ENCODE measurements at places on chromosomes 4 and X. TPM values are rescaled to one million over a fixed set of nuclear protein-coding genes. Genes with fewer than 3 reads are reported as not detected.

Gene ZXDB
- 19.9 TPM for total RNA-seq

Gene SAT1
- total RNA-seq = 368 TPM

Gene USP51
- 1.8 TPM for total RNA-seq

DNA sequence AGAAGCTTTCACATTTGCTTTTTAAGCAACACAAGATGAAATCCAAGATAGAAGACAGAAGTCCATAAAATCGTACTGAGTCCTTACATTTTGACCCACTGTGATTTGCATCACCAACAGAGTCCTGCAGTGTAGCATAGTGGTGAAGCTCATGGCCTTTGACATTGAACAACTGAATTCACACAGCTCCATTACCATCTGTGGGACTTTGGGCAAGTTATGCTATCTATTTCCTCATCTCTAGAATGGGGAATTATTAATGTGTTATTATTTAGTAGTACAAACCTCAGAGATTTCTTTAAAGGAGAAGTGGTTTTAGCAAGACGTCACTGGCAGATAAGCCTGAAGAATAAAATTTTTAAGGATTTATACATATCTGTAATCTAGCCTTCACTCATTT lies 10.7 kb downstream of the GPRIN3 start:
- DNase-seq = no peak
- no peaks in the 10 kb centered on the region for H3K27me3 ChIP-seq
- peaks cover 7% of the 10 kb centered on the region for H3K36me3 ChIP-seq
- H3K4me1 ChIP-seq = peaks cover 62% of the 10 kb centered on the region
- H3K4me3 ChIP-seq = peak overlapping the region; percentile 98

DNA sequence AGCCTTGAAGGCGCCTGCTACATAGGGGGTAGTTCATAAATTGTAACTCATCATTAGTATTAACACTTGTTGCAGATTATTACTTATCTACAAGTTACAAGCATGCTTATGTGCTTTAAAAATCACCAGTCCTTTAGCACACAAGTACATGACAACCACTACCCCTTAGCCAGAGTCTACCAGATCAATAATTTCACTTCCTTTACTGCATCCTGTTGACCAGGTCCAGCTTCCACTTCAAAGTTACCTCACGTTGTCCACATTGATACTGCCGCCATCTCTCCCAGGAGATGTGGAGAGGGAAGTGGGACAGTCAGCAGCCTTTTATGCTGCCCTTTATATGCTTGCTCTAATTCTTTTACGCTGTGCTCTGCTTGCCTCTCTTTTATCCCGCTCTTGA lies 231.3 kb upstream of the CXXC4 start:
- H3K4me1 ChIP-seq = no peaks in the 10 kb centered on the region
- H3K36me3 ChIP-seq = no peaks in the 10 kb centered on the region
- no peak for DNase-seq
- H3K27me3 ChIP-seq = peaks cover 6% of the 10 kb centered on the region

Gene RAB39B
- total RNA-seq = 6.5 TPM

- H3K4me3 ChIP-seq = no peak overlapping the region
- no peak overlapping the region for H3K27ac ChIP-seq
- H3K27me3 ChIP-seq = no peaks in the 10 kb centered on the region
- DNase-seq = no peak
These were observed 146.1 kb downstream of the NEXMIF start for GRCh38 chrX:74779175-74779574.

GRCh38 chr4:127149086-127149485 lies 483.7 kb upstream of the INTU start:
- H3K27me3 ChIP-seq = no peaks in the 10 kb centered on the region
- H3K4me1 ChIP-seq = no peaks in the 10 kb centered on the region
- no peak overlapping the region for H3K4me3 ChIP-seq
- H3K27ac ChIP-seq = no peak overlapping the region

- H3K4me3 ChIP-seq = no peak overlapping the region
- H3K27ac ChIP-seq = no peak overlapping the region
- H3K36me3 ChIP-seq = peaks cover 14% of the 10 kb centered on the region
- peaks cover 9% of the 10 kb centered on the region for H3K4me1 ChIP-seq
- H3K27me3 ChIP-seq = no peaks in the 10 kb centered on the region
- no peak for DNase-seq
These were observed 141.0 kb downstream of the MAB21L2 start for GRCh38 chr4:150722908-150723362.

Gene LSM6
- total RNA-seq = 20.2 TPM

GRCh38 chr4:110485452-110485851 lies 9.5 kb downstream of the ENPEP start:
- no peak for DNase-seq
- H3K4me1 ChIP-seq = peaks cover 7% of the 10 kb centered on the region
- H3K27me3 ChIP-seq = peaks cover 65% of the 10 kb centered on the region
- peaks cover 3% of the 10 kb centered on the region for H3K36me3 ChIP-seq

GRCh38 chr4:22220965-22221364 lies 272.4 kb upstream of the KCNIP4 start:
- H3K4me1 ChIP-seq = no peaks in the 10 kb centered on the region
- no peak overlapping the region for H3K4me3 ChIP-seq
- H3K27ac ChIP-seq = no peak overlapping the region
- H3K27me3 ChIP-seq = no peaks in the 10 kb centered on the region
- H3K36me3 ChIP-seq = no peaks in the 10 kb centered on the region

- peaks cover 11% of the 10 kb centered on the region for H3K27me3 ChIP-seq
- DNase-seq = no peak
- H3K27ac ChIP-seq = no peak overlapping the region
- no peaks in the 10 kb centered on the region for H3K36me3 ChIP-seq
These were observed 75.9 kb downstream of the AASDH start for GRCh38 chr4:56311299-56311975.

DNA sequence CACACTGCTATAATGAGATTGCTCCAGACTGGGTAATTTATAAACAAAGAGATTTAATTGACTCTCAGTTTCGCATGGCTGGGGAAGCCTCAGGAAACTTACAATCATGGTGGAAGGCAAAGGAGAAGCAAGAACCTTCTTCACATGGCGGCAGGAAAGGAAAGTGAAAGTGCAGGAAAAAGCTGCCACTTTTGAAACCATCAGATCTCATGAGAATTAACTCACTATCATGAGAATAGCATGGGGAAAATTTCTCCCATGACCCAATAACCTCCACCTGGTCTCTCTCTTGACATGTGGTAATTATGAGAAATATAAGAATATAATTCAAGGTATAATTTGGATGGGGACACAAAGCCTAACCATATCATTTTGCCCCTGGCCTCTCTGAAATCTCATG lies 884.2 kb downstream of the GLUD2 start:
- H3K27me3 ChIP-seq = no peaks in the 10 kb centered on the region
- H3K4me1 ChIP-seq = no peaks in the 10 kb centered on the region
- no peaks in the 10 kb centered on the region for H3K36me3 ChIP-seq

Gene TCP11X2
- 0.40 TPM for total RNA-seq

GRCh38 chrX:155259752-155260151 lies 4.5 kb downstream of the RAB39B start:
- no peaks in the 10 kb centered on the region for H3K36me3 ChIP-seq
- no peak overlapping the region for H3K4me3 ChIP-seq
- peaks cover 15% of the 10 kb centered on the region for H3K4me1 ChIP-seq
- no peak for DNase-seq
- no peak overlapping the region for H3K27ac ChIP-seq

- DNase-seq = no peak
- H3K36me3 ChIP-seq = no peaks in the 10 kb centered on the region
- no peak overlapping the region for H3K4me3 ChIP-seq
- peaks cover 20% of the 10 kb centered on the region for H3K4me1 ChIP-seq
These were observed 175.6 kb downstream of the PPP3CA start for GRCh38 chr4:101171747-101172146.

Gene BMP3
- total RNA-seq = not detected
